ENCODE measurements at places on chromosomes 12 and 14.

DNA sequence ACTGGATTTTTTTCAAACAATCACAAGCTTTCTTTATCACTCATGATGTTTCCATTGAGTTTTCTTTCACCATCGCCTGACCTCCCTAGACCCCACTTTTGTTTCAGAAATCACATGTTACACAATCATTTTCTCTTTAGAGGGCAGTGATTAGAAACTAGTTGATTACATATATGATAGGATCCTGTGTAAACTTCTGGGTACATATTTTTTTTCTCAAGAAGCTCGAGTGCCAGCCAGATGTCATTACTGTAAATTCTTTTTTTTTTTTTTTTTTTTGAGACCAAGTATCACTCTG lies 62.4 kb upstream of the PSMA6 start:
- DNase-seq = no peak

DNA sequence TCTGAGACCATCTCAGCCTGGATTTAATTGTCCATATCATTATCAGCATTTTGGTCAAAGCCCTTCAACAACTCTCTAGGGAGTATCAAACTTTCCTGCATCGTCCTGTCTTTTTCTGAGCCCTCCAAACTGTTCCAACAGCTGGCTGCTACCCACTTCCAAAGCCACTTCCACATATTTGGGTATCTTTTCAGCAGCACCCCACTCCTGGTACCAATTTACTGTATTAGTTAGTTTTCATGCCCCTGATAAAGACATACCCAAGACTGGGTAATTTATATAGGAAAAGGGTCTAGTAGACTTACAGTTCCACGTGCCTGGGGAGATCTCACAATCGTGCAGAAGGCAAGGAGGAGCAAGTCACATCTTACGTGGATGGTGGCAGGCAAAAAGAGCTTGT lies 33.1 kb upstream of the YBX3 start:
- no peak for DNase-seq

- DNase-seq = no peak
Observed at GRCh38 chr12:44389896-44390295, 486.2 kb downstream of the NELL2 start.

GRCh38 chr14:26255213-26255612 lies 342.6 kb downstream of the NOVA1 start:
- DNase-seq = no peak

- DNase-seq = no peak
Observed at GRCh38 chr14:47826809-47827208, 151.4 kb upstream of the MDGA2 start.

- DNase-seq = no peak
Observed at GRCh38 chr12:50739611-50740010, 24.3 kb upstream of the ATF1 start.

- no peak for DNase-seq
Observed at GRCh38 chr14:28102814-28103213, 663.8 kb upstream of the FOXG1 start.

GRCh38 chr12:46832130-46832704 lies 6.4 kb upstream of the SLC38A4 start:
- no peak for DNase-seq

GRCh38 chr14:69376439-69376838 lies 21.7 kb downstream of the ERH start:
- DNase-seq = no peak

DNA sequence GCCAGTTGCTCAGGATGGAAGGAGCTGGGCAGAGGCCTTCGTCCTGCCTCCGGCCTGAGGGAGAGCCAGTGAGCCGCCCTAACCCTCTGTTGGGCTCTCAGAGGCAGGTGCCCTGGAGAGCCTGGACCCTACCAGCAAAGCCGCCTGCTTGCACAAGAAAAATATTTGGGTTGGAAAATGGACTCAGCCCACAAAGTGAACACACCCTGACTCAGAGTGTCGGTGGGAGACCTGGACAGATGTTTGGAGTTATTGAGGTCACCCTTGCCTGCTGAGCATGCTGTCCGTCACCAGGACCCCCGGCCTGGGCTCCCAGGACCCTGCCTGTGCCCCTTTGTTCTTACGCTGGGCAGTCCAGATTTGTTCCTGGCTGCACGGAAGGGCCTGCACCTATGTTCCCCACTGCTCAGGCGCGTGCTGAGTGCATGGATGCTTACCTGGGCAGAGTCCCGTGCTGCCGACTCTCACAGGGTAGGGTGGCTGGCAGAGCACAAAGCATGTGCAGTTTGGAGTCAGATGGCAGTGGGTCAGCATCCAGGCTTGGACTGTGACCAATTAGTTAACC lies 22.4 kb downstream of the FAM181A start:
- no peak for DNase-seq

GRCh38 chr12:111932241-111932640 lies 80.7 kb downstream of the TMEM116 start:
- no peak for DNase-seq

GRCh38 chr12:58919231-58920101 lies 838 bp downstream of the LRIG3 start:
- no peak for DNase-seq

DNA sequence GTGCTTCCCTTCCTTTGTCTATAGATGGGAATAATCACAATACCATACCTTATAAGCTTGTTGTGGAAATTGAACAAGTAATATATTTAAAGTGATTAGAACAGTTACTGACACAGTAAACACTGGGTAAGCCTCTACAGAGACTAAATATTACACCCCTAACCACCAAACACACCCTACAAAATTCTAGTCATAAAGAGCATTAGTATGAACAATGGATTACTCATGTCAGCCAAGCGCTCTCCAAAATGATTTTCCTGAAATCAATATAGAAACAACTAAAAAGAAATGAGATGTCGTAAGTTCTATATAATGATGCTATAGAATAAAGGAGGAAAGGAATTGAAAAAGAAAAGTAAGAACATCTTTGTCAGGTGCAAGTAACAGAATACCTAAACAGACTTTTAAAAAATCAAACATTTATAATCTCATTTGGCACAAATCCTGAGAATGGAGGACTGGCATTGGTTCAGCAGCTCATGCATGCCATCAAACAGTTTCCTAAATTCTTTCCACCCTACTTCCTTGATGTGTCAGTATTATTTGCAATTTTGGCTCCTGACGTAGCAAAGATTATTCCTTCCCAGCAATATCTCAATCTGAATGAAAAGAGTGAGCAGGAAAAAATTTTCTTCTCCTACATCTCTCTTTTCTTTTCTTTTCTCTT lies 118.0 kb downstream of the SINHCAF start:
- no peak for DNase-seq

DNA sequence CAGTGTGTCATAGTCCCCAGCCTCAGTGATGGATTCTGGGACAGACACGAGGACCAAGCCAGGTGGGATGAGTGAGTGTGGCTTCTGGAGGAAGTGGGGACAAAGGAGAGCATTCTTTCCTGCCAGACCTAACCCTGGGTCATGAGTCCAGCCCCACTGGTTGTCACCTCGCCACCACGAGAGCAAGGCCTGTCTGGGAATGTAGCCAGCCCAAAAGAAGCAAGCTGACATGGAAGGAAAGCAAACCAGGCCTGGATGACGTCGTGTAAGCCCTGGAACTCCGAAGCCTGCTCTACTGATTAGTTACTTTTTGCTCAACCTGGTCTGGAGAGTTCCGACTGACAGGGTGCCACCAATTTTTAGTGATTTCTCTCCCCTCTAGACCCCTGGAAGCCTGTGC lies 105.9 kb downstream of the SINHCAF start:
- DNase-seq = no peak

DNA sequence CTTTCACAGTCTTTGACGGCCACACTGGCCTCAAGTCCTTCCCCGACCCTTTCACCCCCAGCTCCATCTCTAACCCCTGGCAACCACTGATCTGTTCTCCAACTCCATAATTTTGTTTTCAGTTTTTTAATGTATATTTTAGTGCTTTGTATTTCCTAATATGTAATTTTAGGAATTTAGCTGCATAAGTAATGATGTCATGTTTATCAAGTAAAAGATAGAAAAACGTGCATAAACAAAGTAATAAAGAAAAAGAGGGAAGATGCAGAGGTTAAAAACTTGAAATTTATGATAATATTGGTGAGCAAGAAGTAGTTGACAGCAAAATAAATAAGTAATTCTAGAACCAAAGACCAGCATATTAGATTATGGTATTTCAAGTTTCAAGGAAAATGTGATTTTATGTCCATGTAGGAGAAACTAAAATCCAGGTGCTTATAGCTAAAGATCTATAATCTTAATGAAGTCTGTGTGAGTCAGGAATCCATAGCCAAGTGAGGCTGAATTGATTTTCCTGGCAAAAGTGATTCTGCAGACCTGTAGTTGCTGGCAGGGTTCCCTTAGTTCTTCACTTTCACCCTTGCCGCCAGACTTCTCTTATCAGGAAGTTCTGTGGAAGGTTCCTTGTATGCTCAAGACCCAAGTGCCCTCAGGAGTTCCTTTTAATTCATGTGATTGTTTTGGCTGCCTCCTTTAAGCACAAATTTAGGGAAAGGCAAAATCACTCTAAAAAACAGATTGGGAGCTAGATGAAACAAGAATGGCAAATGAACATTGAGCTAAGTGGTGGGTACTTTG lies 24.4 kb downstream of the FBXW8 start:
- no peak for DNase-seq

GRCh38 chr14:73786636-73787485 lies 64.8 kb upstream of the PTGR2 start:
- peak; percentile 64 for DNase-seq

GRCh38 chr12:133080026-133080367 lies 726 bp upstream of the ZNF140 start:
- peak; percentile 96 for DNase-seq

DNA sequence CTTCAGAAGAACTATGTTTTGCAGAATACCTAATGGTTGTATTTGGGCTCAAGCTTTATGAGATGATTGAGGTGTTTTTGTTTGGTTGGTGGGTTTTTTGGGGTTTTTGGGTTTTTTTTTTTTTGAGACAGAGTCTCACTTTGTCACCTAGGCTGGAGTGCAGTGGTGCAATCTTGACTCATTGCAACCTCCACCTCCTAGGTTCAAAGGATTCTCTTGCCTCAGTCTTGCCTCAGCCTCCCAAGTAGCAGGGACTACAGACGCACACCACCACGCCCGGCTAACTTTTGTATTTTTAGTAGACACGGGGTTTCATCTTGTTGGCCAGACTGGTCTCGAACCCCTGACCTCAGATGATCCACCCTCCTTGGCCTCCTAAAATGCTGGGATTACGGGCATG lies 39.6 kb downstream of the ARL1 start:
- no peak for DNase-seq

DNA sequence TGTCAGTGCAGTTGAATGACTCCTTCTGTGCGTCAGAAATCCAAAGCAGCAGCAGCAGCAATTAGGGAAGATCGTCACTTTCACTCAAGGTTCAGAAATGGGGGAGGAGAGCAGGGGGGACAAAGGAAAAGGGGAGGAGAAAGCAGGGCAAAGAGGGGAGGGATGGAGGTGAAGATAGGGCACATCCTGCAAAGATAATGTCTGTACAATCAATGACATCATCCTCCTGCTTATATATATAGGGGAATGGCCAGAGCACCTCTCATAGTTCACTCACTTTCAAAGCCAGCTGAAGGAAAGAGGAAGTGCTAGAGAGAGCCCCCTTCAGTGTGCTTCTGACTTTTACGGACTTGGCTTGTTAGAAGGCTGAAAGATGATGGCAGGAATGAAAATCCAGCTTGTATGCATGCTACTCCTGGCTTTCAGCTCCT lies at the start of gene NTS:
Gene NTS, plus strand, starts transcription at position 265 of the 431 bp plus-strand sequence. Its CDS starts 109 bp downstream, at position 374.
- no peak for DNase-seq

- DNase-seq = no peak
Observed at GRCh38 chr12:66244446-66244845, 55.4 kb downstream of the IRAK3 start.

- peak; percentile 53 for DNase-seq
Observed at GRCh38 chr12:123905319-123905925, 67.2 kb downstream of the CCDC92 start.

GRCh38 chr12:9727813-9728212 lies 5.1 kb downstream of the CLECL1 start:
- no peak for DNase-seq

GRCh38 chr12:21428241-21428640 lies 9.2 kb upstream of the PYROXD1 start:
- DNase-seq = no peak

DNA sequence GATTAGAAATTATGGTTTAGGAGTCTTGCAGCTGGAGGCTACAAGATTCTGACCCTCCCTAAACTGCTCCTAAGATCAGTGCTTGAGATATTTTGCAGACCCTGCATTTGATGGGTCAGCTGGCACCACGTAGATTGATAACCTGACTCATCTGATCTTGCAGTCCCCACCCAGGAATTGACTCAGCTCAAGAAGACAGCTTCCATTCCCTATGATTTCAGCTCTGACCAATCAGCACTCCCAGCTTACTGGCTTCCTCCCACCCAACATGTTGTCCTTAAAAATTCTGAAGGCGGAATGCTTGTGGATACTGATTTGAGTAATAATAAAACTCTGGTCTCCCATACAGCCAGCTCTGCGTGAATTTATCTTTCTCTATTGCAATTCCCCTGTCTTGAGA lies 23.2 kb upstream of the MTHFD1 start:
- DNase-seq = no peak

- DNase-seq = no peak
Observed at GRCh38 chr14:105507247-105507646, 16.2 kb downstream of the TEDC1 start.

DNA sequence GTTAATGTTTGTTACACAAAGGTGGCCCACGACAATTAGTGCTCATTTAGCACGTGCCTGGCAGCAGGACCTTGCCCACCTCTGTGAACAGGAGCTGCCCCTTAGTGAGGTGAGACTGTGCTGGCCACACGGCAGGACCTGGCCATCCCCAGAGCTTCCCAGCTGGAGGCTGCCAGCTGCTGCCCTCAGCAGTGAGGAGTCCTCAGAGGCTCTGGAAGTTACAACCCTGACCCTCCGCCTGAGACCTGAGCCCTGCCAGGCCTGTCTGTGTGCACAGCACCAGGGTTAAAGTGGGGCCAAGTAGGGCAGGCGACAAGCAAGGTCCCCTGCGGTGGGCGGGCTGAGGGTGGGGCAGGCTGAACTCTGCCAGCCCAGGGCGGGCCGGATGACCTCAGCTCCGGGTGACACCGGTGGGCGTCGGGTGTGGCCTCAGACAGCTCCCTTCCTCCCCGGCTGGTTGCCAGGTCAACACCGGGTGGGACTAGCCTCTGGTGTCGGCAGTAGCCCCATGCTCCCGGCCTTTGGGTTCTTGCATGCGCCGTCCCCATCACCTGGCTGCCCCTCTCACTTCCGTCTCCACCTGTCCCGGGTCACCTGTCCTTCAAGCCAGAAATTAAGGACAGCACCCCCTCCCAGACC lies 9.2 kb upstream of the LBHD2 start:
- no peak for DNase-seq

DNA sequence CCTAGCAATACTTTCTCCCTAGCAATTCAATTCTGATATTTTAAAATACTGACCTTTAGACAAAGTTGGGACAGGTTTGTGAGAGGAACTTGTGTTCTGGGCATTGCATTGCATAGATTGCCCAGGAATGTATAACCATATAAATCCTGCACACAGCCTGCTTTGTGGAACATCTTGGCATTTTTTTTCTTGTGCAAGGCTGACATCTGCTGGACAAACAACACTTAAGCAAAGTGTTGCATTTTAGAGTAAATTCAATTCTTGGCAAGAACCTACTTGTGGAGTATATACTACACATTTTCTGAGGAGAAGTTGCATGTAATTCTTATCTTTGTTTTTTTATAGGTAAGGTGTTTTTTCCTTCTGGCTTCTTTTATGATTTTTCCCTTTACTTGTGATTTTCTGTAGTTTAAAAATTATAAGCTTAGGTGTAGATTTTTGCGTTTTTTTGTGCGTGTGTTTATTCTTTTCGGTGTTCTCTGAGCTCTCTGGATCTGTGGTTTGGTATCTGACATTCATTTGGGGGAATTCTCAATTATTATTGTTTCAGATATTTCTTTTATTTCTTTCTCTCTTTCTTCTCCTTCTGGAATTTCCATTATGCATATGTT lies 26.4 kb downstream of the TESPA1 start:
- DNase-seq = no peak

- DNase-seq = no peak
Observed at GRCh38 chr14:21268617-21269251, 508 bp downstream of the HNRNPC start.
